ENCODE measurements at places on chromosomes 2 and 18. TPM values are rescaled to one million over a fixed set of nuclear protein-coding genes. Genes with fewer than 3 reads are reported as not detected.

- DNase-seq, result no peak
Observed at GRCh38 chr2:65164426-65164891, 34.6 kb upstream of the RAB1A start.

DNA sequence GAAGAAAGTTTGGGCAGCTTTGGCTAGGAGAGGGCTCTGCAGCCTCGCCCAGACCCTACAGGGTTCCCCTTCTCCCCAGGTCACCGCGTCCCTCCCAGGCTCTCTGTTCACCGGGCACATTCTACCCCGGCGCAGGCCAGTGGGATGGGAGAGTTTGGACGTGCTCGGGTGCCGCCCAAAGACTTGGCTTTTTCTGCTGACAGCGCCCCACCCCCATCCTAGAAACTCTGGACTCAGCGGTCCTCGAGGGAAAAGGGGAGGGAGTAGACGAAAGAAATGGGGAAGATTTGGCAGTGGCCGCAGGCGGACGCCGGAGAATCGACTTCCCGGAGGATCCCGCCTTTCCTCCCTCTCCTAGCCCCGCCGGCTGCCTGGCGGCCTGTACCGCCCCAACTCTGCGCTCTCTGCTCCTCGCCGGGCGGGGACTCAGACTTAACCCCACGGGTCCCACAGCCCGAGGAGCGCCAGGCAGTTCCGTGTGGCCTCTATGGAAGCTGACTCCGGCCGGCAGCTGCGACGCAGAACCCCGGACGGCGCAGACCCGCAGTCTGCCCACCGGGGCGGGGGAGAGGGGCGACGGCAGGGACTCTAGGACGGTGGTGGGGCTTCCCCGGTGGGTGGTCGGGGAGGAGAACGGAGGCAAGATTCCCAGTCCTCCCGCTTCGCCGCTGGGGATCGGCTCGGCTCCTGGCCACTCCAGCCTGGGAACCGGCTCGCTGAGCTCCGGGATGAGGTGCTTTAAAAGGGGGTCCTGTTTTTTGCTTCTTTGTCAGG, 863 bp upstream of the SIX2 start:
- DNase-seq, result peak; percentile 79

GRCh38 chr2:16186661-16187481, 246.5 kb downstream of the MYCN start:
- no peak for DNase-seq

GRCh38 chr18:23529604-23530003, 26.3 kb downstream of the RMC1 start:
- DNase-seq, result no peak

- no peak for DNase-seq
Observed at GRCh38 chr18:6810191-6810590, 80.7 kb downstream of the ARHGAP28 start.

GRCh38 chr2:11787991-11788390, 41.6 kb downstream of the LPIN1 start:
- DNase-seq, result no peak

DNA sequence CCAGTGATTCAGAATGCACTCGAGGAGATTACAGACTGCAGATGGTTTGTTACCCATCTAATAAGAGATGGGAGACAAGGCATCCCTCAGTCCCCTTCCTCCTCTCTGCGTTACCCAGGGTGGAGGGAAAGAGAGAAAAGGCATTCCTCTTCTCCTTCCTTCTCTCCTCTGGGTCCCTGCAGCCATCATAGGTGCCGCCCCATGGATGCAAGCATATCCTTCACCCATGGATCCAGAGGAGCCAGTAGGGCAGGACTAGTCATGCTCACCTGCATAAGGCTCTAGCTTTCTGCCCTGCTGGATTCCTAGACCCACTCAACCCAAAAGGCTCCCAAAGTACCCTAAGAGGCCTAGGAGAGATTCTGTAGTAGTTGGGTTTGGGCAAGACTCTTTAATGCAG, 20.4 kb downstream of the CMPK2 start:
- DNase-seq, result no peak

DNA sequence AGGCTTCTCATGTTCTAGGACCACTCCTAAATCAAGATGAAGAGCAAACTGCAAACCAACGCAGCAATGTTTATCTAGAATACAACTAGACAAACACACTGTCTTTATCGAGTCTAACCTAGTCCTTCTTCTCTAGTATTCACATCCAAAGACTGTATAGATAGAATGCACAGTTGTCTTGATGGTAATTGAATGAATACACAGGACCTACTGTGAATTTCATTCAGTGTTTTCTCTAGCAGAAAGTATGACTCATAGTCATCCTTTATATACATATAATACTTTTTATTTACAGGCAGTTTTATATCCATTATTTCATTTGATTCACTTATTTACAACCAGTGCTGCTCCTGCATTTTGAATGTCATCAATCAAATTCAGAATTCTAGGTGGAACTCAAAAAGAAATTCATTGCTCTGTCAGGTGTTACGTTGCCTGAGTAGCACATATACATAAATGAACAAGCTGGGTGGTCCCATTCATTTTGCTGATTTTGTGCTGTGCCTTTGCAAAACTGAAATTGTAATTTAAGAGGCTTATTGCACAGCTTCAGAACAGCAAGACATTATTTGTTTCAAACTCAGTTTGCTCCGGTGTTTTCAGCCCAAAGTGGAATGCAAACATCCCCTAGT, 374.8 kb downstream of the EPHA4 start:
- DNase-seq, result no peak

DNA sequence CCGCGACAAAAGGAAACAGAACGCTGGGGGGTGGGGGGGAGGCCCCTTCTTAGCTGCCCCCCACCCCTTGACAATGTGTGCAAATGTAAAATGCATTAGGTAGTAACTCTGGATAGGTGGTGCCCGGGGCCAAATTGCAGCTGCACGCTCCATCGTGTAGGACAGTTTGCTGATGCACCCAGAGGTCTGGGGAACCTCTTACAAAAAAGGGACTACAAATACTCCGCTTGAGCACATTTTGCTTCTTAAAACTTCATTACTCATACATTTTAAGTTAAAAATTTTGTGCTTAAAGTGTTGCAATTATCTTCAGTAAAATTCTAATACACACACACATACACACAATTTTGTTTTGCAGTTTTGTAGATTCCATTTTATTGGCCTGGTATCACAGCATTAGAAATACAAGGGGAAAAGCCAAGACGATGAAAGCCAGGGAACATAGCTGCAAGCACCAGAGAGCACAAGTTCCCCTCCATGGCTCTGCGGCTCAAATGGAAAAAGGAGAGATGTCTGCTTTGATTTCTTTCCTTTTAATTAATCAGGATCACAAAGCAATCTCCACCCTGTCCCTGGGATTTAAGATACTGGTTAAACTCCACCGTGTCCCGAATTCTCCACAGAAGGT, 582.1 kb downstream of the ZEB2 start:
- no peak for DNase-seq

DNA sequence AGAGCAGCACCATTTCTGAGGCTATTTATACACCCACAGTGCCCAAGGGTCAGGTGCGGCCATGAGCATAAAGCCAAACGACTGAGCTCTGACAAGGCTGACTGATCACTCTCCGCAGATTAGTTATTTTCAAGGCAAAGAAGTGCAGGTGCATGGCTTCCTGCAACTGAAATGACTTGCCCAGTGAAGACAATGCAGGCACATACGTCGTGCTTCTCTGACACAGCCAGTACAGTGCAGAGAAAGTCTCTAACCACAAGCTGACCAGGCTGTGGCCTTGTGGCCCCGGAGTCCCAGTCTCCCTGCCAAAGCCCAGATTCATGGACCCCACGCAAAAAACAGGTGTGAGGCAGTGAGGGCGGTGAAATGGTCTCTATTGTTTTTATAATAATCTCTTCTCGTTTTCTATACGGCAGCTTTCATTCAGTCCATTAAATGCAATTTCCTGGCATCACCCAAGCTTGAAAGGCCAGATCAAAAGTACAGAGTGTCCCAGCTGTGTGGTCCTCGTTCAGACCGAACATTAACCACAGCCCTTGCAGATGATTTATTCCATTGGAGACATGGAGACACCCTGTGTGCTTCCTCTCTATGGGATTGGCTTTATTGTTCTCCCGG, 447.0 kb upstream of the ID2 start:
- DNase-seq, result no peak

- no peak for DNase-seq
Observed at GRCh38 chr2:217705461-217705860, 297.3 kb downstream of the TNS1 start.

GRCh38 chr2:881204-881918, 69.3 kb upstream of the SNTG2 start:
- no peak for DNase-seq

DNA sequence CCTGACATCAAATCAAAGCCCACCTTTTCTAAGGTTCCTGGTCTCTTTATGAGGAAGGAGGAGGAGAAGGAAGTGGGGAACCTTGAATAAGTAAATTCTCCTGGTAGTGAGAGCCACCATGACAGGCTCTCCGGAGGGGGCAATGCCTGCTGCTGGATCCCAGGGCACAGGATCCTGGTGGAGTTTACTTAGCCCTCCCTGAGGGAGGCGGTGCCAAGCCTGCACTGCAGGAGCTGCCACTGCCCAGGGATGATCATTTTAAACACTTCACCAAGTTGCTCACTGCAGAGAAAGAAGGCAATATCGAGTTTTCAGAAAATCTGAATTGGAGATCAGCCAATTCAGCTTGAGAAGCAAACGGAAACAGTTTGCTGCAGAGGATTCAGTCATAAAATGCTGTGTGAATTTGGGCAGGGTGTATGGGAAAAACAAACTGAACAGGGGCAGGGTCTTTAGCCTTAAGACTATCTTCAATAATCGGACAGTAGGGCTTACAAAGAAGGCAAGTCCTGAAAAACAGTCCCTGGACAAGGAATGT, 200.7 kb downstream of the RAD51AP2 start:
- DNase-seq, result no peak

GRCh38 chr2:225889452-225889851, 489.9 kb downstream of the NYAP2 start:
- DNase-seq, result no peak

- DNase-seq, result no peak
Observed at GRCh38 chr2:101847661-101848339, 144.0 kb upstream of the IL1R2 start.

The ALK gene
- total RNA-seq, result not detected

The RNF149 gene
- total RNA-seq, result 22.1 TPM

The HSPD1 gene
- total RNA-seq, result 144 TPM

The CROCC2 gene
- total RNA-seq, result not detected

The DYSF gene
- 82.8 TPM for total RNA-seq
